ENCODE measurements at places on chromosomes 11 and 22. TPM values are rescaled to one million over a fixed set of nuclear protein-coding genes. Genes with fewer than 3 reads are reported as not detected.

The SLC7A4 gene
- not detected for total RNA-seq

The CYP2D6 gene
- not detected for total RNA-seq

The TPH1 gene
- 0.05 TPM for total RNA-seq

The TRIM64 gene
- not detected for total RNA-seq

The IGLL5 gene
- not detected for total RNA-seq

Measured in heart right ventricle (tissue), 16 donors.